ENCODE measurements at places on chromosomes 3 and 15.
A peak's percentile ranks its signal among the peaks of the same experiment; 100 is the strongest.

GRCh38 chr3:86792316-86792715, 198.6 kb downstream of the VGLL3 start:
- DNase-seq = no peak

DNA sequence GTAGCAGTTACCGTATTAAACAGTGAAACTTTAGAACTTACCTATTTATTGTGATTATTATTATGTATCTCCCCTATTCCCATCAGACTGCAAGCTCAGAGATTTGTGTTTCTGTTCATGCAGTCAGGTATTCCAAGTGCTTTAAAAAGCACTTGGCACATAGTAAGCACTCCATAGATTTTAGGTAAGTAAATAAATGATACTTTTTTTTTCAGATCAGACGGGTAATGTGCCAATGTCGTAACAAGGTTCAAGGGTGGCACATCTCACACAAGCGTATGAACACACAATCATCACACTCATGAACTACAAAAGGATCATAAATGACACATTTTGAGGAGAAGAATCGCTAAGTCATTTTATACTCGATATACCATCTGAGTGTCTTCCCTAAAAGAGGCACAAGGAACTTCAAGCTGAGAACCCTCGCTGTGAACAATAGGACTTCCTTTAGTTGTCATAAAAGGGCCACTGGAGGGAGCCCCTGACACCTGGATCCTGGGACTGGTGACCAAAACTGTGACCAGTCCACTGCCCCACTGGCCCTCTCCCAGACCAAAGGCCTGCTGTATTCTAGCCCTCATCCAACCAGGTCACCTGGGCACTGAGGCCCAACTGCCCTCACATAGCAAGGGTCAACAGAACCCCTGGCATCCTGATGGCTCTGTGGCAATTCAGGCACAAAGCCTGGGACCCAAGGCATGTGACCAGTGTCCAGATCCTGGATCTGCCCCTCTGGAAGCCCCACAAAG, 32.1 kb downstream of the KIF9 start:
- DNase-seq = no peak

GRCh38 chr15:95875121-95875643, 455.3 kb upstream of the NR2F2 start:
- DNase-seq = no peak

GRCh38 chr3:62318752-62319569, 54.4 kb downstream of the FEZF2 start:
- peak; percentile 57 for DNase-seq

DNA sequence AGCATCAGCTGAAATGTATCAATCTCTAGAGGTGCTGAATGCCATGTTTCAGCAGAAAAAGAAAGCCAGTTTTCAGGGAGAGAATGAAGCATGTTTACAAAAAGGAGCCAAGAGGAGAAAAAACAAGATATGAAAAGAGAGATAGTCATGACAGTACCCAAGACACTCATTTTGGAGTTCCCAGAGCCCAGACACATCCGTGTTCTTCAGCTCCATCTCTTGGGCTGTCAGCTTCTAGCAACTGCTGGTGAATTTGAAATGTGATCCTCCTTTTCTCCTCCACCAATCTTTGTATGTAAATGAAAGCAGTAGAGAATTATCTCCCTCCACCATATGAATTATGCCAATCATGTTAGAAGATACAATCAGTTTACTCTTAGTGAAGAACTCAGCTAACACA, 93.0 kb upstream of the SLC25A36 start:
- DNase-seq = no peak

DNA sequence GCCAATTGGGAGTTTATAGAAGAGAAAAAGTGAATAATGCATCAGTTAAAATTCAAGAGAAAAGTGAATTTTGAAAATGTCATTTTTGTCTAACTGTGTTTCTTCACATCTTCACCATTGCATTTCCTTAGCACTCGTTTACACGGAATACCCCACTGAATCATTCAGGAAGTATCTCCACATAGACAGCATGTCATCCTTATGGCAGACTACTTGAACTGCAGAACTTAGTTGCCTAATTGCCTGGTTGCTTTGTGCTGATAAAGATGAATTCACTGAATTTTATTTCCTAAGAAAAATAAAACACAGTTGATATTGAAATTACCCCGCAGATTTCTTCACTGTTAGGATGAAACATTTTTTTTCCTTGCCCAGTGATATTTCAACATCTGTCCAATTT, 627.1 kb downstream of the ROBO1 start:
- no peak for DNase-seq

- DNase-seq = peak; percentile 25
Measured at GRCh38 chr15:59174835-59175831, 31.5 kb upstream of the LDHAL6B start.

GRCh38 chr3:182000447-182000846, 288.7 kb downstream of the SOX2 start:
- no peak for DNase-seq

DNA sequence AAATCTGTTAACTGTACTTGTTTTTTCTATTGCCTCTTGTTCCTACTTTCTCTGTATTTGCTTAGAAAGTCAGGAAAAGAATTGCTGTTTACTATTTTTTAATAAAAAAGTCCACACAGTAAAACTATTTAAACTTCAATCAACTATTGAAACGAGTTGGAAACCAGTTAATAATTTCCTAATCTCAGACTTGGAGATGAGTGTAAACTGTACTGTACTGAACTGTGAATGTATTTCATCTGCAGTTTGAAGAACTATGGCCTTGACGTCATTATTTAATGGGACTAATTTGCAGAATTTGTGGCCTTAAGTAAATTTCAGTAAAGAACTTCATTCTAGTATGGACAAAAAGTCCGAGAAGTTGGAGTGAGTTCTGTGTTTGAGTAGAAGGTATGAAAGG, 89.1 kb downstream of the LRRC28 start:
- DNase-seq = no peak

DNA sequence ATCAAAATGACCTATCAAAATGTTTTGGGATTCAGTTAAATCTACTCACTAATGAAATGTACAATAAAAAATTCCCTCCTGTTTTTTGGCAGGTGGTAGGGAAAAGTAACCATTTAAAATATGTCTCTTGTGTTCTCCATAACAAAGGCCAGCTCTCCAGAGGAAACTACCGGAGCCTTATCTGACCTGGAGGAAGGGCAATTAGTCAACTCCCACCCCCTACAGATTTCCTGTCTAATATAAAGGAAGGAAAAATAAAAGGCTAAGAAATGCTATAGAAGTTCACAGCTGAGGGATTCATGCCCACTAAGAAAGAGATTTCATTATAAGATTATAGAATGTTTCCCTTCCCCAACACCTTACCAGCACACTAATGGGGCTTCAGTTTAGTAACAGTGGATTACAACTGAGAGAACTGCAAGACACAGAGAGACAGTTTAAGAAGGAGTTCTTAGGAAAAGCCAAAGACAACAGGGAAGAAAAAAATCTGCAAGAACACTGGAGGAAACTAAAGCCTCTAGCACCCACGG, 376.5 kb upstream of the KCNMB2 start:
- no peak for DNase-seq

DNA sequence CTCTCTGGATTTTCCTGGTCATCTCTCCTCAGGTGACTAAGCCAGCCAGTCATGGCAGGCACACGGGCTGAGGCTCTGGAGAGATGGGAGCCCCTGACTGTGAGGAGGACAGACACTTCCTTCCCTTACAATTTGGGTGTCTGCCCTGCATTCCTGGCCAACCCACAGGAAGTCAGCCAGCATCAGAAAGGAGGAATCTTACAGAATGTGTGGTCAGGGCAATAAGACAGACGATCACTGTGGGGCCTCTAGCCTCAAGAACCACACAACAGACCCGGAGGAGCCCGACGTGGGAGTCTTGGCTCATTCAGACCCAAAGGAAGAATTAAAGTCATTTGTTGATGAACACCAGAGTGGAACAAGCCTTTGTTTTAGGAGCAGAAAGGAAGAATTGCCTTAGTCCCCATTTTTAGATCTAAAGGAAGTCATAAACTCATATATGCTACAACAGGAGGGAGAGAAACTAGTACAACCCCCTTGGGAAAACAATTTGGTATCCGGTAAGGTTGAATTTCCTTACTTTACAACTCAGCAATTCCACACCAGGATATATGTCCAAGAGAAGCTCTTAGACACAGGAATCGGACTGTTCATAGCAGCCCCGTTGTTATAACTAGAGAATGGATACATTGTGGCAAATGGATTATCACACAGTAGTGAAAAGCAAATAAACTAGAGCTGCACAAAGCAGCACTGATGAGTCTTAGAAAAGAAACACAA, 62.2 kb downstream of the ABTB1 start:
- DNase-seq = no peak

DNA sequence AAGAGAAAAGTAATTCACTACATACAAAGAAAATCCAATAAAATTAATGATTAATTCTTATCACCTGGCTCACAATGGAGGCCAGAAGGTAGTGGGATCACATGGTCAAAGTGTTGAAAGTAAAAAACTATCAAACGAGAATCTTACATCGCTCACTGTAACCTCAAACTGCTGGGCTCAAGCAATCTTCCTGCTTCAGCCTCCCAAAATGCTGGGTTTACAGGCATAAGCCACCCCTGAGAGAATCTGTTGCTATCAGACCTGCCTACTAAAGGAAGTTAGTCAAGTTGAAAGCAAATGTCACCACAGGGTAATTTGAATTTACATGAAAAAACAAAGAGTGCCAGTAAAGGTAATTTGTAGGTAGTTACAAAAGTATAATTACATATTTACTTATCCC, 103.3 kb downstream of the PCCB start:
- DNase-seq = no peak

GRCh38 chr3:12343047-12343501, 54.2 kb downstream of the PPARG start:
- no peak for DNase-seq

DNA sequence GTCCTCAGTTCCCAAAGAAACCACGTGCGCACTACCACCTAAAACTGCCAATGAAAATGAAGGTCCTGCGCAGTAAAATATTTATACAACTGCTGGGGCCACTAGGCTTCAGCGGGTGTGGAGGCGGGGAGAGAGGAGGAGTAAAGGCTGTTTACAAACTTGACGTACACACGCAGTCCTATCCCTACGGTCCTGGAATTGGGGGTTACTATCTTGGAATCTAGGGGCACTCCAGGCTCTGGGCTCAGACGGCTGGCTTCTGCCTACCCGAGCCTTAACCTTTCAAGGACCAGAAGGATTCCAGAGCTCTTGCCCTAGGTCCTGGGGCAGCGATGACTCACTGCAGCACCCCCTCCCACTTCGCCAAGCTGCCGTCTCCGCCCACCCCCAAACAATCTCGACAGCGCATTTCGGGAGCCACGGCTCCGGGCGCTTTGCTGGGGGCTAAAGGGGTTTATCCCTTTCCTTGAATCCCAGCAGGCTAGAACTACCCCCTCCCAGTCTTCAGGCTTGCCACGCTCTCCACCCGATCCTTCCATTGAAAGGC, 3.0 kb downstream of the ADAMTS9 start:
- no peak for DNase-seq

DNA sequence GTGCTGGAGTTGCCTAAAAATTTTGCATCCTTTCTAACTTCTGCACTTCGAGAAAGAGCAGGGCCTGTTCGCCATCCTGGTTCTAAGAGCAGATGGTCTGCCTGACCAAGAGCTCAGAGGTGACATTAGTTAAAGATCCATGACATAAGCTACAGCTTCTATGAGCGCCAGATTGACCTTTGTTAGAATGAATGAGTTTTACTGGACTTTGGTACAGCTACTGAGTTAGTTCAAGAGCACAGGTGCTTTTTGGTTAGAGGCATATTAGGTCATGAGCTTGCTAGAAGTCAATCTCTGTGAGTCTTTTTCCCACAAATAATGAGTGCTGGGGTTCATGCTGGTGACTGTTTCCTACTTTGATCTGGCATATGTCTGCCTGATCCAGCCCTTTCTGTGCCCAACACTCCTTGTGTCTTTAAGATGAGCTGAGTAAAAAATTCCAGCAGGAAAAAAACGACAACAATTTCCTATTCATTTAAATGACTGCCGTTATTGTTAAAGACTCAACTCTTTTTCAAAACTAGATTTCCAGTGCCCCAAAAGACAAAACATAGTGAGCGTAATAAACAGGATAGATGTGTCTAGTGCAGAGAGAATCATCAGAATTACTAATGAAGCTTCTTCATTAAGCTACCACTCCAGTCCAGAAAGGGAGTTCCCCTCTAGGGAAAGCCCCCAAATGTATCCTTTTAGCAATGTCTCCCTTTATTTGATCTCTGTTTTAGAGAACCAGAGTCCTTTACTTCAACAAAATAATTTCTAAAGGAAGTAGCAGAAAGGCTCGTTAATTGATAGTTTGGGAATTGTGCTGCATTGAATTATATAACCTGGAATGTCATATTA, 152.9 kb downstream of the SLCO3A1 start:
- DNase-seq = no peak

- no peak for DNase-seq
Measured at GRCh38 chr15:93372208-93372864, 283.3 kb upstream of the RGMA start.

- no peak for DNase-seq
Measured at GRCh38 chr15:38613085-38613484, 48.5 kb upstream of the RASGRP1 start.

- DNase-seq = no peak
Measured at GRCh38 chr3:167671878-167672427, 18.2 kb upstream of the WDR49 start.

- peak; percentile 79 for DNase-seq
Measured at GRCh38 chr3:11719406-11720303, 75.9 kb upstream of the VGLL4 start.

DNA sequence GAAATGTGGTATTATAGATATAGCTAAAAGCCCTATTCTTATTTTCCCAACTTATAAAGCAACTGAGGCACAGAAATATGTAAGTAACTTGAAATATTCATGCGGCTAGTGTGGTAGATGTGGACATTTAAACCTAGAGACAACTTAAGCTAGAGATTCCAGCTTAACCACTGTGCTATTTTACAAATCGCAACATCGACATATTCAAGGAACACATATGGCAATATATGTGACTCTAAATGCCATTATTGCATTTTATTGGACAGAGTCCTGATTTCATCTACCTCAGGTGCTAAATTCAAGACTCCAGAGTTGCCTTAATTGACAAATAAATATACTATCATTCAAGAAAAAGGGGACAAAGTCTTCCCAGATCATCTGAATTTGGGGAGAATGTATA, 442.3 kb downstream of the NLGN1 start:
- no peak for DNase-seq

DNA sequence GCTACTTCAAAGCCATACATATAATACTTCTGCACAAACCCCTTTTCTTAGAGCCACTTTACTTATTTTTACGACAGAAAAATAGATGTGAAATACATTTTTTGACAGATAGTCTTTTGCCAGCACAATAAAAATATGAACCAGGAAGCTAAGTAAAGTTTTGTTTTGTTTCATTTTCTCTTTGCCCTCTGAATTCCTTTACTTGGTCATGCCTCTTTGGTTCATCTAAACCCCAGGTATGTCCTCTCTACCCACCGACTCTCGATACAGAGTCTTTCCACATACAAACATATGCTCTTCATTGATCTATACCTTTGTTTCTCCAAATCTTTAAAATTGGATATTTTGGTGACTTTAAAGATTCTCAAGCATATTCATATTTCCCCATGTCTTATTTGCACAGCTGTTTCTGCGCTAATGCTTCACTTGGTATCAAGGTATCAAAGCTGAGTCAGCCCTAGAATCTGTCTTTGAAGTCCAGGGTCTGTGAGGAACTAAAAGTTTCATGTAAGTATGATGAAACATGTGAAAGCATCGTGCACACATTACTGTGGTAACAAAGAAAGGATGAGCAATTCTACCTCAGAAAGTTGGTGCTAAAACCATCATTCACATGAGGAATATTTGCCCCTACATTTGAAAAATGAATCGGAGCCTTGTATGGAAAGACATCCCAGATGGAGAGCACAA, 845.4 kb downstream of the NAALADL2 start:
- DNase-seq = no peak

Data from activated CD4-positive, alpha-beta T cell treated with anti-CD3 and anti-CD28 coated beads, Interleukin-2, amount 50 U/mL, for 1 hour (primary cell).